Stimulated activated CD4-positive, alpha-beta T cell treated with anti-CD3 and anti-CD28 coated beads, Interleukin-2, amount 100 ng/mL, for 24 hours (primary cell): ENCODE measurements at places on chromosomes 3 and 15.
A peak's percentile ranks its signal among the peaks of the same experiment; 100 is the strongest.

DNA sequence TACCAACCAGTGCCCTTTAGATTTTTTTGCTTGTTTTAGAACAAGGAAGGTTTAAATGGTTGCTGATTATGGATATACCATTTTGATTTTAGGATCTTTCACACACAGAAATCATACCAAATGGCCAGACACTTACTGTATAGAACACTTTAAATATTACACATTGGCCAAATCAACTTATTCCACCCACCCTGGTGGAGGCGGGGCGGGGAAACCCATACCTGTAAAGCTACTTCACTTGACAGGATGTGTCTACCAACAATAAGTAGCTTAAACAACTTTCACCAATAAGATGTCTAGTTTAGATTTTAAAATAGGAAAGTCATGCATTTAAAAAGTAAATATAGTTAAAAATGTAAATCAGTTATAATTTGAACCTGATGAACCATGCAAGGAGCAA lies 17.0 kb upstream of the SFMBT1 start:
- no peak for DNase-seq

DNA sequence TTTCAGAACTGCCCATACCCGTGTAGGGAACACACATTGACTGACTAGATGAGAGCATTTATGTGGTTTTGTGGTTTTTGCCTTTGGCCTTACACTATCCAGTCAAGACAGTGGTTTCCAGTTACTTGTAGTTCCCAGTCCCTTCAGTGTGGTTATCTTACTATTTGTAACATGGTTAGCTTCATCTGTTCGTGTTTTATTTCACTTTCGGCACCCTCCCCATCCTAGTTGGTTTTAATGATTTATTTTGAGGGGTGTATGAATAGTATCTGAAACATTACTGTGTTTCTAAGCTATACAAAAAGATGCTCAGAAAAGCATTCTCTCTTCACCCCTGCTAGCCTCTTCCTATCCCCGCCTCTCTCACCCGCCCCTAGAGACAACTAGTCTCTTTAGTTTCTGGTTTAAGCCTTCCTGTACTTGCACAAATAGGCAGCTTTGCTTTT lies 14.1 kb downstream of the LYSMD4 start:
- DNase-seq = no peak

- no peak for DNase-seq
Measured at GRCh38 chr3:96200897-96201296, 613.5 kb upstream of the EPHA6 start.

DNA sequence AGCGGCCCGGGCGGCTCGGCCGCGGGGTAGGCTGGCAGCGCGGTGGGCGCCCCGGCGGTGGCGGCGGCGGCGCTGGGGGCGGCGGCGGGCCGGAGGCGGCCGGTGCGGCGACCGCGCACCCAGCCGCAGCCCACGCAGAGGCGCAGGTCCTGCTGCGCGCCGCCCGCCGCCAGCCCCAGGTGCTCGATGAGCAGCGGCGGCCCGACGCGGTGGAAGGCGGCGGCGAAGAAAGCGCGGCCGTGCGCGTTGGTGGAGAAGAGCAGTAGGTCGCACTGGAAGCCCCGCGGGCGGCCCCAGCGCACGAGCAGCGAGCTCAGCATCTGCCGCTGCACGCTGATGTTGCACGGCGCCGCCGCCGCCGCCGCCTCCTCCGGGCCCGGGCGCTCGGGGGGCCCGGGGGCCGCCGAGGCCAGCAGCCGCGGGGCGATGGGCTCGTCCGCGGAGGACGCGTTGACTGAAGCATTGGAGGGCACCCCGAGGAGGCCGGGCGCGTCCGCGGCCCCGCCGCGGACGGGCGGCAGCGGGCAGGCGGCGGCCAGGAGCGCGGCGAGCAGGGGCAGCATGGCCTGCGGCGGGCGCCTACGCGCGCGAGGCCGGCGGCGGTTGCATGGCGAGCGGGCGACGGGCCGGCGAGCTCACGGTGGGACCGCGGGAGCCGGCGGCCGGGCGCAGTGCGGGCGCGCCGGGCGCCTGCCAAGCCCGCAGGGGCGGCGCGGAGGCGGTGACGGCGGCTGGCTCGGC lies 452 bp downstream of the TMEM158 start:
- peak; percentile 56 for DNase-seq

DNA sequence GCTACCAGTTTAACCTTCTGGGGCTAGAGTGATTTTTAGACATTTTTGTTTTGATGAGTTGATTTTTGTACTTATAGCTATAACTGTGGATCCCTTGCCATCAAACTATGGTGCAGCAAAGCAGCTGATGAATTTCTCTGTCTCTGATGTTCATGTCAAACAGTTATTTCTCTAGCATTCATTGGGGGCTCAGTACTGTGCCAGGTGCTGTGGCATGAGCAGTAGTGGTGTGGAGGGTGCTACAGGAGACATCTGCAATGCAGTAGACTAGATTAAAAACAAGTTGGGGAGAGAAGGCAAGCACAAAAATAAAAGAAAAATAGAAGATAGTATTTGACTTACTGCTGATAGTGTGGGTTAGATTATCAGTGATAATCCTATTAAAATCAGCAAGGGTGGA lies 95.3 kb downstream of the AKAP13 start:
- no peak for DNase-seq

DNA sequence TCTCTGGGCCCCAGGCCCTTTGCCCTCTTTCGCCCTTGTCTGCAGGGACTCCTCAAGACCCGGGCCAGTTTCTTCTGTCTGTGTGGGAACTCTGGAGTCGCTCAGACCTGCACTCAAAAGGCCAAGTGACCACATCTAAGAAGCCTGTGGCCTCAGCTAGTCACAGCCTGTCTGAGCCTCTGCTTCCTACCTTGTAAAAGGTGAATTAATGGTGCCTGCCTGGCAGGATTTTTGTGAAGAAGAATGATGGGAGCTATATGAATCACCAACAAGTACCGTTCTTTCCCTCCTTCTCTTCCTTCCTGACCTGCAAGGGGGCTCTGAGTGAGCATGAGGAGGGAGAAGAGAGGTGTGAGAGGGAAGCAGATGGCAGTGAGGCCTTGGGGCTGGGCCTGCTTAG lies 7.5 kb downstream of the PLIN1 start:
- no peak for DNase-seq
